Stimulated activated memory B cell treated with anti-CD40 and anti-IgM and Interleukin-4, amounts not matched to agents 10 μg/mL and 1 μg/mL and 100 μg/mL, for 72 hours (primary cell): ENCODE measurements at places on chromosomes 7 and 10.
A peak's percentile ranks its signal among the peaks of the same experiment; 100 is the strongest.

DNA sequence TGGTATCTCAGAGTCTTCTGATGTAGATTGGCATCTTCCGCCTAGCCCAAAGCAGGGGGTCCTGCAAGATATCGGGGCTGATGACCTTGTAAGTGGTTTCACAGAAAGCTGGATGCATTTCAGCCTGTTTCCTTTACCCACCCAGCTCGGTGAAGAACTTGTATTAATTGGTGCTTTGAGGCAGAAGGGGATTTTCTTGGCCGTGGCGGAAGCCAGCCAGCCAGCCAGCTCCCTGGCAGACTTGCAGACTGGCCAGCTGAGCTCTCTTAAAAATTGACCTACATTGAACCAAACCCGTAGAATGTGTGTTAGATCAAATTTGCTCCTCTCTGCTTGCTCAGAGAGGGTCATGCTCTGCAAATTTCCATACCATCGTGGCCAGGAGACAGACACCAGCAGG, 218.4 kb downstream of the ADAM12 start:
- no peak for ATAC-seq

DNA sequence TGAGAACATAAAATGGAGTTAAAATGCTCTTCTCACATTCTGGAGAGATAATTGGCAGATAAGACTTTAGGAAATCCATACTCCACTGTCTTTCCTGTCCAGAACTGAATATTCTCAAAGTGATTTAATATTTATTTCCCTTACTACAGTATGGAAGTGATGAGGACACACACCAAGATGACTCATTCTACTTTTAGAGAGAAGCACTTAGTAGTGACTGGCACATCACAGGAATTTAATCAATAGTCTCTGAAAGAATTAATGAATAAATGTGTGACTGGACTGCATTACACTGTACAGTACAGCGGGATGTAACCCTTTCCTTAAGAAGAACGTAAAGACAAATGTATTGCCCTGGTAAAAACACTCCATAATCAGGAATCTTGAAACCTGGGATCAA, 116.7 kb downstream of the SEMA3E start:
- no peak for ATAC-seq

DNA sequence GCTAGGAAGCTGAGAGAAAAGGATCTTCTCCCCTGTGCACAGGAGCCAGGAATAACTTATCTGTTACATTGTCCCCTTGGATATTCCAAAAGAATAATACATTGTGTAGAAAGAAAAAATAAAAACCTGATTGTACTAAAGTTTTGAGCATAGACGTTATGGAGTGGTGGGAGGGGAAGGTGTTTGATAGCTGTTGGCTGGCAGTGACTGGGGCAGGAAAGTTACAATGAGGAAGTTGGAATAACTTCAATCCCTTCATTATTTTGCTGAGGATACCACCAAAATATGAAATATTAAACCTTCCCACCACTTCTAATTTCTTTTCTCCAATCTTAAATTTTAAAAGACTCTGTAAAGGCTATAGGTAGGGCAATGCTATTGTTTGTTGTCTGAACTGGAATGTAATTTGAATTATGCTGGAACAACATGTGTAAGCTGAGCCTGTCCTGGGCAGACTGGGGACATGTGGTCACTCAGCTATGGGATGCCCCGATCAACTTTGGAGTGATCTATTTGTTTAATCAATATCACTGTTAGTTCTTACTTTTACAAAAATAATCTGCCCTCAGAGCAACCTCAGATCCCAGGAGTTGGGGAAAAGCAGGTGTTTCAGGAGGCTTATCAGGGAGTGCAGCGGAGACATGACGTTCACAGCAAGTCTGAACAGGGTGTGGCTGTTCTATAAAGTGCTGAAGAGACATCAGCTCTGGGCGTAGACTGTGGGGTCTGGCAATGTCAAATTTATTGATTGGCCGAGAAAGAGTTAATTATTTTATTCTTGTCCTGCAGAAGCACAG, 20.8 kb downstream of the CYP3A43 start:
- ATAC-seq, result no peak

GRCh38 chr7:101893341-101894082, 76.1 kb downstream of the CUX1 start:
- no peak for ATAC-seq

- no peak for ATAC-seq
These were observed 451.9 kb downstream of the DPP6 start for GRCh38 chr7:154503962-154504550.

GRCh38 chr10:133278577-133279265, 2.1 kb upstream of the ADAM8 start:
- peak; percentile 63 for ATAC-seq

DNA sequence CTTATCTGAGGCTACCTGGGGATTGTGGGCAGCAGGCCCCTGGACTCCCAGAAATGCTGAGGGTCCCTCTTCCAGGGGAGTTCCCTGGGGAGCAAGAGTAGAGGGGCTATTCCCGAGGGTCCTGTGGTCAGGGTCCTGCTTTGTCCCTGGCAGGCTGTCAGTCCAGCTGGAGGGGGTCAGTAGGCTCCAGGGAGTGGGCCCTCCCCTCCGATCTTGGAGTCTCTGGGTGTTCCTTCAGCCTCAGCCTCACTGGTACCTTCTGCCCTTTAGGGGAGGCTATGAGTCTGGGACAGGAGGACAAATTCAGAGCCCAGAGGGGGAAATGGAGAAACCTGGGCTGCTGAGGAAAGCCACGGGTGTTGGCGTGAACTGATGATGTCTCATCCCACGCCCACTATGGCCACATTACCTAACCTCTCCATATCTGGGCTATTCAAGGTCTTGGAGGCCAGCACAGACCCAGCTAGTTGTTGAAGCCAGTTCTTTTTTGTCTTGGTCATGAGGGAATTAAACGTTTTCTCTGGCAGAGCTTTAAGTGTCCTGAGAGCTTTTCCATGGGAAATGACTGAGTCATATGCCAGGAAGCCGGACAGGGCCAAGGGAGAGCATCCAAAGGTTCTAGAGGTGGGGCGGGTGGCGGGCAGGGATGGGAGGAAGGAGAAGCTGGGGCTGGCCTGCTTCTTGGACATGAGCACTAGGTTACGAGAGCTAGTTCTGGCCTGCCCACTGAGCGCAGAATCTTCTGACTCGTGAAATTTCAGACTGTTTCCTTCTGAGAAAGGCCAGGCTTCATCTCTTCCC, 6.2 kb downstream of the CALHM2 start:
- ATAC-seq, result no peak

GRCh38 chr7:99381664-99382075, 7.1 kb downstream of the ARPC1B start:
- no peak for ATAC-seq

GRCh38 chr10:51433949-51434475, 265.4 kb downstream of the CSTF2T start:
- no peak for ATAC-seq

DNA sequence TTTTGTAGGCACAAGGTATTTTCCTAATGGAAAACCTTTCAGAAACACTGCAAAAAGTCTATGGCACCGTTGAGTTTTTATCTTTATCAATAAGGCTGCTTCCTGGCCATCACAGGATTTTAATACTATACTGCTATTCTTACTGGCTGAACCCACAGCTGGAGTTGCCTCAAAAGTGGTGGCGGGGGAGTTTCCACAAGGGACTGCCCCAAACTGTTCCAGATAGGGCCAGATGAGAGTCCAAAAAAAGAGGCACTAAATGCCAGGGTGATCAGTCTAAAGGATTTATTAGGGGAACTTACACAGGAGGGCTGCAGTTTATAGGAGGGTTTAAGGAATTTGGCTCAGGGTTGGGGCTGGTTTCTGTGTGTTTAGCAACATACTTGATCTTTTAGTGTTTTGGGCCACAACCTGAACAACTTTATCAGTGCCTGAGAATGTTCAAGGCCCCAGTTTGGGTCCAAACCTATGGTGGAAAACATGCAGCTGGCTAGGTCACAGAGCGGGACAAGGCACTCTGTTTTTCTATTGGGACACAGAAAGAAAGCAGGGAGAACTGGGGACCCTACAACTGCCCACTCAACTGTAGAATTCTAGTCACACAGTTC, 41.4 kb downstream of the STAM start:
- ATAC-seq, result peak; percentile 78

GRCh38 chr7:155935726-155936125, 123.5 kb upstream of the SHH start:
- no peak for ATAC-seq
